ENCODE measurements at places on chromosomes 5 and 9.

GRCh38 chr5:76269932-76270610 is 133.0 kb upstream of the IQGAP2 start:
- no peak for DNase-seq

DNA sequence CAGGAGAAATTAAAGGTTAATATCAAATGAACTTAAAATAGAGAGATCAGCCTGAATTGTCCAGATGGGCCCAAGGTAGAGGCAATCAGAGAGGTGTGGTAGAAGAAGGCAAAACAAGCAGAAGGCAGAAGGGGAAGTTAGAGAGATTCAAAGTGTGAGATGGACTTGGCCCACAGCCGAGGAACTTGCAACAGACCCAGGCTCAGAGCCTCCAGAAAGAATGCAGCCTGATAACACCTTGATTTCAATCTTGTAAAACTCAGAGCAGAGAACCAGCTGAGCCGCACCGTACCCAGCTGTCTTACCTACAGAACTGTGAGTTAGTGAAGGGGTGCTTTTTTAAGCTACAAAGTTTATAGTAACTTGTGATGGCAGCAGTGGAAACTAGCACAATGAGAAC is 190.9 kb downstream of the RFK start:
- DNase-seq = no peak

GRCh38 chr9:110752766-110753165 is 84.2 kb downstream of the MUSK start:
- DNase-seq = no peak

- DNase-seq = no peak
These were observed at the start of gene PALM2AKAP2 for GRCh38 chr9:109779711-109780452. Gene PALM2AKAP2 (plus strand): TSS chr9:109780198. CDS start chr9:109780489, 291 bp downstream.

DNA sequence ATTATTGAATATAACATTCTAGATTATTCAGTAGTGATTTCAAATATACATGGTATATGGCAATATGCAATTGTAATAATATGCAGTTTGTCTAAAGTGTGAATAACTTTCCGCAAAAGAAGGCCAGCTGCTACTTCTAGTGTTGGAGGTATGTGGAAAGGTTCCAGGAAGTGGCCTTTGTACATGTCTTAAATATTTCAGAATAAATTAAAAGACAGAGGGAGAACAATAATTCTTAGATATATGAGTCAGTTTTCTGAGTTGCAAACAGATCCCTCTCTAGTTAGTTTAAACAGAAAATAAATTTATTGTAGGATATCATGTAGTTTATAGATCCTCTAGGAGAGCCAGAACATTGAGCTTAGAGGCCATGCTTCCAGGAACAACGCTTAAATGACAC is 210.8 kb upstream of the ELL2 start:
- DNase-seq = no peak

GRCh38 chr9:117772960-117773359 is 68.8 kb downstream of the TLR4 start:
- no peak for DNase-seq
